A549 (cell line): ENCODE measurements at places on chromosomes 6 and 20. TPM values are rescaled to one million over a fixed set of nuclear protein-coding genes. Genes with fewer than 3 reads are reported as not detected.

ADGB gene
- polyA plus RNA-seq: not detected in 3 replicates

SLC35F1 gene
- 0.01 to 0.03 TPM in 2 of 3 replicates, not detected in the other for polyA plus RNA-seq

SIM1 gene
- polyA plus RNA-seq: not detected in 3 replicates

ZNF292 gene
- 2.0 to 2.5 TPM (median 2.5 TPM) in 3 replicates for polyA plus RNA-seq

CALHM5 gene
- polyA plus RNA-seq: 0.08 to 0.12 TPM (median 0.09 TPM) in 3 replicates

LY6G6F gene
- not detected in 3 replicates for polyA plus RNA-seq

UBR2 gene
- polyA plus RNA-seq: 5.1 to 5.5 TPM (median 5.2 TPM) in 3 replicates

MAS1 gene
- polyA plus RNA-seq: not detected in 3 replicates

IRF4 gene
- polyA plus RNA-seq: 0.03 TPM in 2 of 3 replicates, not detected in the other

FABP7 gene
- not detected in 3 replicates for polyA plus RNA-seq

HRH3 gene
- not detected in 3 replicates for polyA plus RNA-seq

DDX27 gene
- polyA plus RNA-seq: 69.3 to 74.2 TPM (median 71.0 TPM) in 3 replicates

GSTA2 gene
- polyA plus RNA-seq: 0.10 TPM in 1 of 3 replicates, not detected in the others

ZNF334 gene
- not detected in 3 replicates for polyA plus RNA-seq

LY6G6C gene
- polyA plus RNA-seq: 0.11 to 0.21 TPM in 2 of 3 replicates, not detected in the other

JAG1 gene
- polyA plus RNA-seq: 75.7 to 80.9 TPM (median 80.8 TPM) in 3 replicates

DNA sequence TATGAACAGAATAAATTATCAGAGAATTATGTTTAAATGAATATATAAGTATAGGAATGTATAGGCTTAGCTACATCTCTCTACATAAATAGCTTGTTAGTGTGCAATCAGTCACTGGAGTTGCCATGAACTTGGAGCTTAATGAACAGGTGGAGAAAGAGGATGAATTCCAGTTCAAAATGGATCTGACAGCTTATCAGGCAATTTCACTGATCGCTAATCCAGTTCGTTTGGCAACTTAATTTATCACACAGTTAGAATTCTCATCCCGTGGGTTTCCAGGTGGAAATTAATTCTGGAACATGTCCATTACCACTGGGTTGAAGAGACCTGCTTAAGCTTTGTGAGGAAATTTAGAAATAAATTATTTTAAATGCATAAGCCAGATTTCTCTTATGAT, 118.1 kb downstream of the MACROD2 start:
- no peak for DNase-seq

DNA sequence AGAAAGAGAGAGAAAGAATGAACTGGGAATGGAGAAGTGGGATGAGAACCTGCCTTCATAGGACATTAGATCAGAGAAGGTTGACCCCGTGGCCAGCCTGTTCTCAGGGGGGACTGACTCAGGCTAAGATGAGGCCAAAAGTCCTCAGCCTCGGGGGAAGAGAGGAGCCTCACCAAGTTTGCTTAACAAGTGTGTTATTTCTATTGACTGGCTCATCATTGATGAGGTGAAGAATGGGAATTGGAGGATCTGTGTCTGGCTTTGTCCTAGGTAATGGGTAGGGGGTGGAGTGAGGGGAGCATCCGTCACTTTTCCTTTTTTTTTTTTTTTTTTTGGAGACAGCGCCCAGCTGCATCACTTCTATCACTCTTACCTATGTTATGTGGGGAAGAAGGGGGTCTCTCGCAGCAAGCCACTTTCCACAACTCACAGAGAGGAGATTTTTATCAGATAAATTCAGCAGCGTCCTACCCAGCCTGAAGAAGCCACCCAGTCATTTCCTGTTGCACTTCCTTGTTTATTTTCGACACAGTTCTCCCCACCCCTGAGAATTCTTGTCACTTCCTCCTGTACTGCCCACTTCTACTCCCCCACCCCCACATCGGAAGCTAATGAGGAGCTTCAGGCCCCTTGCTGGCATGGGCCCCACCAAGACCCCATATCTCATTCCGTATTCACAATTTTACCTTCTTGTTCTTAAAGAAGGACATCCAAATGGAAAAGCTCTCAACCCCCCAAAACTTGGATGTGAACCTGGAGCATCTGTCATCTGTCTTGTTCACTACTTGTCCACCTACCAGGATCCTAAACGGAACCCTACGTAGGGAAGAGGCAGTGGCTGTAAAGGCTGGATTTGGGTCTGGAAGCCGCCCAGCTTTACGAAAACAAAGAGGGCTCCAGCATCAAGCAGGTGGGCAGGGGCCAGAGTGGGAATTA, 2.8 kb upstream of the RNASET2 start:
- no peak for DNase-seq

- peak; percentile 57 for DNase-seq
These were observed 3.4 kb downstream of the NEDD9 start for GRCh38 chr6:11228935-11229654.

DNA sequence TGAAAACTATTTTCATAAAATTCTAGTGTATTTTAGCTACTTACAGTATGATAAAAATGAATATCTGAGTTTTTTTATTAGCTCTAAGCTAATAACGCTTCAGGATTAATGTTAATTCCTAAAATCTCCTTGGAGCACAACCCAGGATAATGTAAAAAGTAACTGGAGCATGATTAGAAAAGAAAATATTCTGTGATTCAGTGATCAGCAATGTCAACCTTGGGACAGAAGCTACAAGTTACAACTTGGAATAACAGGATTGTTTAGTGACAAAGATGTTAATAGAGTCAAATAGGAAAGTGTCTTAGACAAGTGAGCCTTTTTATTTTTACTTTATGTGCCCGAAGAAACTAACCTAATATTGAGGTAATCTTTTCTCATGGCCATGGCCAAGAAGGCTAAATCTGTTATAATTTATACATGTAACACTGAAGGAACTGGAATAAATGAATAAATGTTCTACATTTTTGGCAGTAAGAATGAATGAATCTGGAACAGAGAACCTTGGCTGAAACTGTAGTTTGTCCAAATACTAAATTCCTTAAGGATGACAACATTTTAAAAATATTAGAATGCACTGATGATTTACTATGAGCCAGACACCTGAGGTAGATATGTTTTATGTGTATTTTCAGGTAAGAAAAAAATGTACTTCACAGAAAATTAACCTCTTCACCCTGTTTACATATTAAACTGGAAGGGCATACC, 994.0 kb downstream of the GRIK2 start:
- DNase-seq: no peak

DNA sequence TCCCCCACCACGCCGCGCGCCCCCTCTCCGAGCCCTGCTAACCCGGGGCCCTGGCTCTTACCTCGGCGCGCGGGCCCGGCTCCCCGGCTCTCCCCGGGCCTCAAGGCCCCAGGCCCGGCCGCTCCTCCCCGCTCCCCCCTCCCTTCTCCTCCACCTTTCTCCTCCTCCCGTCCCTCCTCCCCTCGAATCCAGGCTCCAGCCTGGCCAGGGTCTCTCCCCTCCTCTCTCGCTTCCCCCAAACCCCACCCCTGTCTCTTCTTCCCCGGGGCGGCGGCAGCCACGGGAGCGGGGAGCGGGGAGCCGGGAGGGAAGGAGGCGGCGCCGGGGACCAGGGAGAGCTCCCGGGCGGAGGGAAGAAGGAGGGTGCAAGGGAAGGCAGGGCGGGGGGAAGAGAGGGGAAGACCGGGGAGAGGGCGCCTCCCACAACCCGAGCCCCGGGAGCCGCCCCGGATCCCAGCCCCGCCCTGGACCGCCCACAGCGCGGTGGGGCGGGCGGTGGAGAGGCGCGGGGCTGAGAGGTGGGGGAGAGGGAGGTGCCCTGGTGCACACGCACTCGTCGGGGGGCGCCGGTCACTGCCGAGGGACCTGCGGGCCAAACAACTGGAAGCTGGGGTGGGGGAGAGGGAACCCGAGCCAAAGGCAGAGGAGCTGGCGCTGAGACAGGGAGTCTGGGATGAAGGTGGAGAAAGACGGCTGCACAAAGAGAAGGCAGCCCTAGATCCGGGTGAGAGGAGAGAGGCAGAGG, at the start of gene GABBR1:
TSS of gene GABBR1 (minus strand) at position 395 of the 745 bp plus-strand sequence. CDS start 798 bp downstream, outside the sequence.
- peak; percentile 86 for DNase-seq

GRCh38 chr6:33854572-33855030, 50.8 kb upstream of the MLN start:
- DNase-seq: no peak

DNA sequence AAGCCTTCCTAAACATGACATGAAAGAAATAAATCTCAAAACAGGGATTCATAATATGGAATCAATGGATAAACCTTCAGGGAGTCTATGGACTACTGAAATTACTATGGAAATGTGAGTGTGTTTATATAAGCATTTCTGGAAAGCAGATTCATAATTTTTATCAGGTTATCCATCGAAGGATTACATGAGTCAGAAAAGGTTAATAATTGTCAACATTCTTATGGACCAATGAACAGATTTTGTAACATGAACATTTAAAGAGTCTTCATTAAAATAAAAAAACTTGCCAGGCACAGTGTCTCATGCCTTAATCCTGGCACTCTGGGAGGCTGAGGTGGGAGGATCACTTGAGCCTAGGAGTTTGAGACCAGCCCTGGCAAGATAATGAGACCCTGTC, 84.8 kb downstream of the AHI1 start:
- no peak for DNase-seq

- DNase-seq: no peak
These were observed 37.9 kb downstream of the ERMARD start for GRCh38 chr6:169789146-169789943.

DNA sequence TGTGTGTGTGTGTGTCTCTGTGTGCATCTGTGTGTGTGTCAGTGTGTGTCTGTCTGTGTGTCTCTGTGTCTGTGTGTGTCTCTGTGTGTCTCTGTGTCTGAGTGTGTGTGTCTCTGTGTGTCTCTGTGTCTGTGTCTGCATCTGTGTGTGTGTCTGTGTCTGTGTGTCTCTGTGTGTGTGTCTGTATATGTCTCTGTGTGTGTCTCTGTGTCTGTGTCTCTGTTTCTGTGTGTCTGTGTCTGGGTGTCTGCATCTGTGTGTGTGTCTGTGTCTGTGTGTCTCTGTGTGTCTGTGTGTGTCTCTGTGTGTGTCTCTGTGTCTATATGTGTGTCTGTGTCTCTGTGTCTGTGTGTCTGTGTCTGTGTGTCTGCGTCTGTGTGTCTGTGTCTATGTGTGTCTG, 207.8 kb downstream of the TAF4 start:
- DNase-seq: no peak

- no peak for DNase-seq
These were observed 68.4 kb downstream of the DNAAF9 start for GRCh38 chr20:3339076-3339475.

GRCh38 chr6:89010825-89011224, 47.4 kb upstream of the RNGTT start:
- no peak for DNase-seq

- no peak for DNase-seq
These were observed 91.3 kb downstream of the AKAP7 start for GRCh38 chr6:131226459-131227157.

- DNase-seq: no peak
These were observed 3.9 kb downstream of the SPEF1 start for GRCh38 chr20:3777381-3777715.

GRCh38 chr20:47586649-47587294, 85.1 kb downstream of the NCOA3 start:
- no peak for DNase-seq

DNA sequence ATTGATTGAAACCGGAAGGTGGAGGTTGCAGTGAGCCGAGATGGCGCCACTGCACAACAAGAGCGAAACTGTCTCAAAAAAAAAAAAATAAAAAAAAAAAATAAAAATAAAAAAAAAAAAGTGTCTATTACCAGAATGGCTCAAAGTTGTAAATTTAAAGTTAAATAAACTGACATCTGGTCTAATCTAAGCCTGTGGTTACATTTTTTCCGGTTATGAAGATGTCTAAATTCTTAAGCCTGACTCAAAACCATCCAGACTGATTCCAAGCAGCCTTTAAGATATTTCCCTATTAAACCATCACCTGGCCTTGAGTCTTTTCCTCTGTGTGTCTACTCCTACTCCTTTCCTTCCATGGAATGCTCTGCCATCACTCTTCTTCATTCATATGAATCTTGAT, 371.7 kb upstream of the RUNX2 start:
- DNase-seq: no peak

DNA sequence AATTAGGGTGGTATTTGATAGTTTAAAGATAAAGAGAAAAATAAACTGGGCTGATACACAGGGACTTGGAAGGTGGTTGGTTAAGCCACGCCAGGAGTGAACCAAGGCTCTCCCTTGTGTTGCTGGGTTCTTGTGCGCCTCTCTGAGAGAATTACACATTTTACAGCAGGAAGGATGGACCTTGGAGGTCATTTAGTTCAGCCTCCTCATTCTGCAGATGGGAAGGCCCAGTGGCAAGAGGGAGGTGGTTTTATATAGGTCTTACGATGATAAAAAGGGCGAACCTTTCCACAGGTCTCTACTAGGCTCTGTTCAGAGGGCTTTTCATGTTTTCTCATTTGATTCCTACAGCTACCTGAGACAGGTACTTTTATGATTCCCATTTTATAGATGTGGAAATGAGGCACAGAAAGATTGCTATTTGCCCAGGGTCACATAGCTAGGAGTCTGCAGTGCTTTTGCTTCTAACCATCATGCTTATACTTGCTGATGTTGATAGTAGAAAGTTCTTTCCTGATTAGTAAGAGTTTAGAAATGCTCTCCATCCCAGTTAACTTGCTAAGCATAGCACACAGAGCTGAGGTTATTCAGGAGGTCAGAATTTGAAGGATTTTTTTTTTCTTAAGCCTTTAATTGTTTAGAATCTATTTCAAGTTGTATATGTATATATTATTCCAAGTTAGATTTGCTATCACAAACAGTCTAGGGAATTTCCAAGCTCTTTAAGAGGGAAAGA, 12.8 kb downstream of the HIVEP1 start:
- no peak for DNase-seq

GRCh38 chr20:40980106-40980827, 48.4 kb upstream of the TOP1 start:
- DNase-seq: no peak

- DNase-seq: no peak
These were observed 132.4 kb downstream of the BMP7 start for GRCh38 chr20:57133926-57134650.

- no peak for DNase-seq
These were observed 40.1 kb downstream of the HECA start for GRCh38 chr6:139174961-139175360.

DNA sequence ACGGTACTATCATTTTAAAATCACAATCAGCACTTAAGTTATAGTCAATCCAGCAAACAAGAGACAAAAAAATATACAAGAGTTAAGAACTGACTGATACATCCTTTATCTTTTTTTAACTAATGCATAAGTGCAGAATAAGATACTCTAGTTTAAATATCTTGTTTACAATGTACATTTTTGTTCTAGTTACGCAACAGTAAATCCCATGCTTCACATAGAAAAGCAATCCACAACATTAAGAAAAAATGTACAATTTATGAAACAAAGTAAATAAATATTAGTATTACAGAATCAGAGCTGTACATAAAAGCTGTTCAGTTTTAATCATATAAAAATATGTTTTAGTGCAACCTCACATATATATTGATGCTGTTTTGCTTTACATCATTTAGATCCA, 192.6 kb downstream of the HIVEP2 start:
- no peak for DNase-seq

GRCh38 chr6:32436995-32437836, 2.5 kb upstream of the HLA-DRA start:
- no peak for DNase-seq
